ENCODE measurements at places on chromosomes 12 and 14.

DNA sequence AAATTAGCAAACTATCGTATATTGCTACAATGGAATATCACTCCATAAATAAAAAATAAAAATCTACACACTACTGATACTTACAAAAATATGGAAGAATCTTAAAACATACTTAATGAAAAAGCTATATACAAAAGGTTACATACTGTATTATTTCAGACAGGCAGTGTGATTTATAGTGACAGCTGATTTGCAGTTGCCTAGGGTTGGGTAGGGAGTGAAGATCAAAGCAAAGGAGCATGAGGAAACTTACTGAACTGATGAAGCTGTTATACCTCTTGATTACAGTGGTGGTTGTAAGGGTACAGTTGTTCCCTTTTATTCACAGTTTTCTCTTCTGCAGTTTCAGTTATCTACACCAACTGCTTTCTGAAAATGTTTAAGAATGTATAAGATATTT is 62.6 kb downstream of the FSCB start:
- no peak for DNase-seq

DNA sequence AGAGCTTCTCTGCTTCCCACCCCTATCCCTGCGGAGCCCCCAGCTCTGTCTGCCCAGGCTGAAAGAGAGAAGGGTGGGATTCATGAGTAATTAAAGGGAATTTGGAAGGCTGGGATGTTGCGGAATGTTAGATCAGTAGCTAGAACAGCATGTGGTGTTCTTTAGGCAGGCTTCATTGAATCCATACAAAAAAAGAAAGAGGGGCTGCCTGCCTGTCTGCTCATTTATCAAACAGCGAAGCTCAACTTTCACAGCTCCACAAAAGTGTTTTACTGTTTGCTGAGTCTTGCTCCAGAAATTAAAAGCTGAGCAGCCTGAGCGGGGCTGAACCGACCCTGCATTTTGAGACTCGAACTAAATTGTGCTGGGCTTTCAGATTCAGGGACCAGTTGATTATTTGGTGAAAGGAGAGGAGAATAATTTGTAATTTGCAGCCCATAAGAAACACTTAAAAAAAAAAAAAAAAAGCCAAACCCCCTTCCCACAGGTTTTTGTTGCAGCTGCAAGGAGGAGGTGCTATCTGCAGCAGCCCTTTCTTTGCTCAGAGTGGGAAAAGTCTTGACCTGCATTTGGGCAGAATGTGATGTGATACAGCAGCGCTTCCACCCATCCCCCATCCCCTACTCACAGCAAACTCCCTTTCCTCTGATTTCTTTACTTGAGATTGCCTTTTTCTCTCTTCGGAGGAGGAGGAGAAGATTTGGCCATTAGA is 89.7 kb downstream of the RFX4 start:
- no peak for DNase-seq

- no peak for DNase-seq
Measured at GRCh38 chr14:51307551-51307950, 67.5 kb downstream of the TMX1 start.

DNA sequence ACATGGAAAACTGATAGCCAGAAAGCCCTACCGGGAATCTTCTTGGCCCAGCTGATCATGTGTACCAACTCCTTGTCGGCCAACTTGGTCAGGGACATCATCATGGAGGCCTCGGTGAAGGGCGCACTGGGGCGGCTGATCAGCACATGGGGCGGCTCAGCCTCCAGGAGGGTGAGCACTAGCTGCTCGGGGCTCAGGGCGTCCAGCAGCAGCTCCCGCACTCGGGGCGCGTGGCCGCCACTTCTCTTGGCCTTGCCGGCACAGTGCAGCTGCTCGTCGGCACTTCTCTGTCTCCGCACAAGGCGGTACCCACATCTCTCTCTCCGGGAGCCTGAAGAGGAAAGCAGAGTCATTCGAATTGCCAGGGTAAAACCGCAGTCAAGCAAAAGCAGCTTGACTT is 33.8 kb downstream of the ESR2 start:
- no peak for DNase-seq
